Vagina (tissue), 2 donors: ENCODE measurements at places on chromosomes 3 and 15. TPM values are rescaled to one million over a fixed set of nuclear protein-coding genes. Genes with fewer than 3 reads are reported as not detected.

- DNase-seq, result no peak
Observed at GRCh38 chr15:97234851-97235610, 725.5 kb upstream of the ARRDC4 start.

DNA sequence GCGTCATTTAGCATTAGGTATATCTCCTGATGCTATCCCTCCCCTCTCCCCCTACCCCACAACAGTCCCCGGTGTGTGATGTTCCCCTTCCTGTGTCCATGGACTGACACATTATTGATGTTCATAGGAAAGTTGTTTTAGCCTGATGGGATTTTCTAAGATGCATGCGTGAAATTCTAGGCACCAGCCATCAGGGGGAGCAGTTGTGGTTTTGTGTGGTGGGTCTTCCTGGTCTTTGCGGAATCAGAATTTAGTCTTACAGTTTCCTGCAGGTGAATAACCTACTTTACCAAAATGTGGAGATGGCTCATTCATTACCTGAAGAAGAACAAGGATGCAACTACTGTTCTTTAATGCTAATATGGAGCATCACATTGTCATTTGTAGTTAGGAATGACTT lies 455.0 kb upstream of the THBS1 start:
- DNase-seq, result no peak

Gene ROPN1
- not detected for total RNA-seq

- no peak for DNase-seq
Observed at GRCh38 chr15:31974154-31974794, 56.0 kb upstream of the CHRNA7 start.

Gene ZFAND6
- total RNA-seq, result 87.4 TPM

- no peak for DNase-seq
Observed at GRCh38 chr3:190575437-190576185, 61.7 kb downstream of the IL1RAP start.

Gene KCNAB1
- total RNA-seq, result 3.9 TPM

DNA sequence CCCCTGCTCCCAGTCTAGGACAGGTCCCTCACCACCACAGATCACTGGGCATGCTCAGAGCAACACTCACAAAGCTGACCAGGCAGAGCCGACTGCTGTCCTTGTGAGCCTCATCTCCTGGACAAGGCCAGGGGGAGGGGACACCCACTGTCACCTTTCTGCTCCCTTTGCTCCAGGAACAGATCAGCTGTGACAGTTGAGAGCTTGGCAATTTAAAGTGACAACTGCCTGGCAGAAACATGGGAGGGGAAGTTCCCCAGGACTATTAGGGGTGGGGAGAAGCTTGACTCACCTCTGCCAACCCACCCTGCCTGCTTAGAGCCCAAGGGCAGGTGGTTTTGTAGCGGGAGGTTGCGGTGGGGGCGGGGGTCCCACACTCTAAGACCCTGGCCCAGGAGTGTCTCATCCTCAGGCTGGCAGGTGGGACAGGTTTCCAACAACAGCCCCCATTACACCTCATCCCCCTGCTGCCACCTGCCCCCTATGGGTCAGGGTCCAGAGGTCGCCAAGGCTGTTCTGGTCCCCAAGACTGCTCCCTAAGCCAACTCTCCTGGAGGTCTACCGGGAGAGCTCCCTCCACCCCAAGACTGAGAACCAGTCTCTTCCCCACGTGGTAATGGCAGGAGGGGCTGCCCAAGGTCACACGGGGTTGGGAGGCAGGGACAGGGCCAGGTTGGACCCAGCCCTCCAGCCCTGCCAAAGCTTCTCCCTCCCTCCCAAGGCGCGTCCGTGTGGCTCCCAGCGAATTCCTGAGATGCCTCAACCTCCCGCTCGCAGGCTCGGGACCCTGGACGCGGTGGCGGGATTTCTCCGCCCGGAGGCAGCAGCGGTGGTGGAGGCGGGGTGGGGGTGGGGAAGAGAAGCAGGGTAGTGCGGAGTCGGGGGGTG lies 80.4 kb downstream of the IQSEC1 start:
- no peak for DNase-seq

- DNase-seq, result no peak
Observed at GRCh38 chr3:8872261-8872660, 91.0 kb downstream of the RAD18 start.

- DNase-seq, result no peak
Observed at GRCh38 chr3:136682740-136683312, 69.4 kb downstream of the STAG1 start.

- DNase-seq, result no peak
Observed at GRCh38 chr3:171811295-171811912, 1.1 kb upstream of the PLD1 start.

- DNase-seq, result no peak
Observed at GRCh38 chr3:38084334-38085310, 45.6 kb downstream of the DLEC1 start.
